ENCODE measurements at places on chromosomes 7 and 10.
A peak's percentile ranks its signal among the peaks of the same experiment; 100 is the strongest.

DNA sequence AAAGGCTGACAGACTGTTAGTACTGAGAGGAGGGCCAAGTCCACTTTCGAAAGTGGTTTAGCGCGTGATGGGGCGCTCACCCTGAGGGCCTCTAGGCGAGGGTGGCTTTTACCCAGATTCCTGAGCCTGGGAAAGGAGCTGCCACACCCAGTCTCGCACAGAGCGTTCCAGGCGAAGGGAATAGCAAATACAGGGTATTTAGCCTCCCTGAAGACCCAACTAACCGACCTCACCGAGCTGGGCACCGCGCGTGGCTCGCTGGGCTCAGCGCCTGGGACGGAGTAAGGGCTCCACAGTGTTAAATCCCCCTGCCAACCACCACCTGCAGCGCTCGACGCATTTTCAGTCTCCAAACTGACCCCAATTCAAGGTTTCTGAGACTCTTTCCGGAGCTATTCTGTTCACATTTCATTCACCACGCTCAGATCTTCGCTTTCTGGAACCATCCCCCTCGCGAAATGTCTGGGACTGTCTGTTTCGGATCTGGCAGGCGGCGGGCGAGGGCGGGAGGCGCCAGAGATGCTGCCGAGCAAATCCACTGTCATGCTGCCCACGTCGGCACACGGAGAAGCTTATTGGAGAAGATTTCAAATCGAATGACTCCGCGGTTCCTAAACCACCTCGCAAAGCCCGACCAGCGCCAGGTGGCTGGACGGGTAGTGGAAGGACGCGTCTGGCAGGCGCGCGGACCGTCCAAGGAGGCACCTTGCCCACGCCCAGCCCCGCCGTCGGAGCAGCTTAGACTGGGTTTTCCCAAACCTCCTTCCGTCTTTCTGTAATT lies 1.4 kb upstream of the OSBPL3 start:
- DNase-seq = peak; percentile 27

DNA sequence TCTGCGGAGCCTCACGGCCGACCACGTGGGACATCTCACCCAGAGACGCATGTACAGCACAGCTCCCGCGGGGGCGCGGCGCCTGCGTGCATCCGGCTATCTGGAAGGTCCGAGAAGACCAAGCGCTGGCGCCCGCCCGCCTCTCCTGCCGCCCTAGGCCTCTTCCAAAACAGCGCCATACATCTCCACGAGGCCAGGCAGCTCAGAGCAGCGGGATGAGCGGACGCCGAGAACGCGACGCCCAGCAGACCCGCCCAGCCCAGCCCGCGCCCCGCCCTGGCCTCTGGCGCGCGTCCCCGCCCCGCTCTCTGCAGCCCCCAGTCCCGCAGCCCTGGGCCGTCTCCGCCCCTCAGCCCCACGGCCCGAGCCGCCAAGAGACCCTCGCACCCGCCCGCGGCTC lies 20.3 kb upstream of the LANCL2 start:
- no peak for DNase-seq

DNA sequence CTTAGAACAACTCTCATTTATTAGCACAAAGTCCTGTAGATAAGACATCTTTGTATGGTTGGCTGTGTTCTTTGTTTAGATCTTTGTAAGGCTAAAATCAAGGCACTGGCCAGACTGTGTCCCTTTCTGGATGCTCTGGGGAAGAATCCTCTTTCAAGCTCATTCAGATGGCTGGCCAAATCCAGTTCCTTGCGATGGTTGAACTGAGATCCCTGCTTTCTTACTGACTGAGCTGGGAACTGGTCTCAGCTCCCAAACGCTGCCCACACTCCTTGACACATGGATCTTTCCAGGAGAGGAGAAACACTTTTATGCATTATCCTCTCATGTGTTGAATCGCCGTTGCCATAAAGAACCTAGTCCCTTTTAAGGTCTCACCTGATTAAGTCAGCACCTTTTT lies 586.5 kb upstream of the IGFBP3 start:
- no peak for DNase-seq

DNA sequence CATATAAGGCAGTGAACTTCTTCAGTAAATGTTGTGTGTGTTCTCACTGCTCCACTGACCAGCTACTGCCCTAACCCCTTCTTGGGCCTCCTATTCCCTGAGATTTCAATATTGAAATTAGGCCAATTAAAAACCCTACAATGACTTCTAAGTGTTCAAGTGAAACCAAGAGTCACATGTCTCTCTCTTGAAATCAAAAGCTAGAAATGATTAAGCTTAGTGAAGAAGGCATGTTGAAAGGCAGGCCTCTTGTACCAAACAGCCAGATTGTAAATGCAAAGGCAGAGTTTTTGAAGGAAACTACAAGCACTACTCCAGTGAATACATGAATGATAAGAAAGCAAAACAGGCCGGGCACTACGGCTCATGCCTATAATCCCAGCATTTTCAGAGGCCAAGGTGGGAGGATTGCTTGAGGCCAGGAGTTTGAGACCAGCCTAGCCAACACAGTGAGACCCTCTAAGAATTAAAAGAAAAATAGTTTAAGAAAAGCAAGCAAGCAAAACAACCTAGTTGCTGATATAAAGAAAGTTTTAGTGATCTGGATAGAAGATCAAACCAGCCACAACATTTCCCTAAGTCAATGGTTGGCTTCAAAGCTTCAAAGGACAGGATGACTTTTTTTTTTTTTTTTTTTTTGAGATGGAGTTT lies 22.3 kb downstream of the BRAF start:
- no peak for DNase-seq

DNA sequence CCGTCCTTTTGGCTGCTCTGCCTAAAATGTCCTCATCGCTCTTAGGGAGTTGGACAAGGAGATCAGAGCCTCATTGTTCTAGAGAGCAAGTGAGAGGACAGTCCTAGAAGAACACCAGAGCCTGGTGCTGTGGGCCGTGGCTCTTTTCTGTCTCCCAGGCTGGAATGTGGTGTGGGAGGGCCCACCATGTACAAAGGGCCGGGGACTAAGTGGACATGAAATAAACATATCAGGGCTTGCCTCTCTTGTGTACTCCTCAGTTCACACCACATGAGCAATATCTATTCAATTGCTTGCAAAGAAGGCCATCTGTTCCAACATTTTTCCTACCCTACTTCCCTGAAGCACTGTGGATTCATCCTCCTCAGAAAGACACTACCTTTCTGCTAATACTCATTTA lies 510.4 kb downstream of the SUGCT start:
- DNase-seq = no peak

DNA sequence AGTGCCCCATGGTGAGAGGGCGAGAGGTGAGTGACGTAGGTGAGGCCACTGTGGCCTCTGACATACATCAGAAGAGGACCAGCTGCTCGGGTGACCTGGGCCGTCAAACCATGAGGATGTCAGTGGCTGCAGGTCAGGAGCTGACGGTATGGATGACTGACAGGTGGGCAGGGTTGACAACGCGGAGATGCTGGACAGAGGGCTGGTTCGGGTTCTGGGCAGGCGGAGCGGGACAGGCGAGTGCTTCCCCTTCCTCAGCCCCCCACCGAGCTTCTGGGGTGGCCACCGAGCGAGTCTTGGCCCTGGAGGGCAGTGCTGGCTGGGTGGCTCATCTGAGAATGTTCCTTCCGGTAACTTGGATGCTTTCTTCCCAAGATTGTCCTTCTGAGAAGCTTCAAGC lies 91.8 kb downstream of the ACTR3B start:
- no peak for DNase-seq

GRCh38 chr7:134986363-134987251 lies at the start of gene AGBL3:
TSS of gene AGBL3 (plus strand) at chr7:134986508. CDS start at chr7:134987934, 1,426 bp downstream.
- peak; percentile 82 for DNase-seq

DNA sequence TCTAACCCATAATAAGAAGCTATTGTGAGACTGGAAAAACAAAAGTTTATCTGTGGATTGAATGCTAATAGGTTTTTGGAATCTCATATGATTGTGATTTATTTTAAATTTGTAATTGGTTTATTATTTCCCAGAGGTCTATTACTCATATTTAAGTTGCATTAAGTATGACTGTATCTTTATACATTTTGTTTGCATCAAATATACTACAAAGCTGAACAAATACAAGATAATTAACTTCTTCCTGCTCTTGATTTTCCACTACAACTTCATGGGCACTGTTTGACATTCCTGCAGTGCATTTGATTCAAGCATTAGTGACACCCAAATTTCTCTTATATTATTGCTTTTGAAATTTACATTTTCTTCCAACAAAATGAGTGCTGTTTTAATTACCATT lies 303.8 kb upstream of the LRRTM3 start:
- DNase-seq = no peak

GRCh38 chr7:94217766-94218165 lies 176.9 kb upstream of the COL1A2 start:
- DNase-seq = no peak

GRCh38 chr10:13704964-13705363 lies 118.2 kb downstream of the PRPF18 start:
- DNase-seq = no peak

- no peak for DNase-seq
These were observed 108.7 kb upstream of the INSIG1 start for GRCh38 chr7:155188821-155189581.
